ENCODE measurements at places on chromosomes 4 and X.

DNA sequence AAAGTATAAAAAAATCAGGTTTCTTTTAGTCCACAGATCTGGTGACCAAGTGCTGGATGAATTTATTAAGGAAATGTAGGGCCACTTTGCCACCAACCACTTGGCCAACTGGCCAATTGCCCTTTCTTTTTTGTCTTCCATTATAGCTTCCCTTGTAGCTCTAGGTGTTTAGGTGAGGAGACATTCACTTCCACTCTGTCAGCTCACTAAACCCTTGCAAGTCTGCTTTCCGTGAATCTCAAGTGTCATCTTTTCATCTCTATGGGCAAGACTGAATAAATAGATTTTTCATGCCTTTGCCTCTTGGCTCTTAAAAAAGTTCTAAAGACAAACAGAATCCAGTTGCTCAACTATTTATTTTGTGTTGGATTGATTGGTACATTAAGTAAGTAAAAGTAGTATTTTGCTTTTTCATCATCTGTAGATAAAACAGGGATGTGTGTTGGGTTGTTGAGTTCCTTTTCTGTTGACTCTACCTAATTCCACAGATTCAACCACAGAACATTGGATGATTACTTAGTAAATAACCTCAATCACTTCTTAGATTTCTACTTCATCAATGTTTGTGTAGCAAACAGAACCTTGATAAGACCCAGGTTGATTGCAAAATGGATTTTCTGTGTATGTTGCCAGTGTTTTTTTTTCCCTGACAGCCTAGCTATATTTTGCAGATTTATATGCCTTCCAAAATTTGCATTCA lies 68.1 kb upstream of the GRXCR1 start:
- DNase-seq: no peak

- no peak for DNase-seq
These were observed 21.1 kb downstream of the RNF212 start for GRCh38 chr4:1092026-1092982.

- no peak for DNase-seq
These were observed 116.1 kb downstream of the AMMECR1 start for GRCh38 chrX:110201799-110202198.

DNA sequence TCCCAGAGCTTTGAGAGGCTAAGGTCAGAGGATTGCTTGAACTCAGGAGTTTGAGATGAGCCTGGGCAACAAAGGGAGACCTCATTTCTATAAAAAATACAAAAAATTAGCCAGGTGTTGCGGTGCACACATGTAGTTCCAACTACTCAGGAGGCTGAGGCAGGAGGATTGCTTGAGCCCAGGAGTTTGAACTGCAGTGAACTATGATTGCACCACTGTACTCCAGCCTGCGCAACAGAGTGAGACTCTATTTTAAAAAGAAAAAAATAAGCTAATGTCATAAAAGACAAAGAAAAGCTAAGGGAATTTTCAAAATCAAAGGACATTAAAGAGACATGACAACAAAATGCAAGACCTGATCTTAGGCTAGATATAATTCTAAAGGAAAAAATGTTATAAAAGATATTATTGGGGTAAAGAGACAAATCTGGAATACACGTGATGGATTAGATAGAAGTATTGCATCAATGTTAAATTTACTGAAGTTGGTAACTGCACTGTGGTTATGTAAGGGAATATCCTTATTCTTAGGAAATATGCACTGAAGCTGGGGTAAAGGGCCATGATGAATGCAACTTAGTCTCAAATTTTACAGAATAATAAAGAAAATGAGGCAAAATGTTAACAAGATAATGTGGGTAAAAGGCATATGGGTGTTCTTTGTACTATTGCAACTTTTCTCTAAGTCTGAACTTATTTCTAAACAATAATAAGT lies 75.2 kb downstream of the SPRY1 start:
- DNase-seq: no peak

GRCh38 chrX:44223150-44223549 lies 120.3 kb downstream of the EFHC2 start:
- DNase-seq: no peak

DNA sequence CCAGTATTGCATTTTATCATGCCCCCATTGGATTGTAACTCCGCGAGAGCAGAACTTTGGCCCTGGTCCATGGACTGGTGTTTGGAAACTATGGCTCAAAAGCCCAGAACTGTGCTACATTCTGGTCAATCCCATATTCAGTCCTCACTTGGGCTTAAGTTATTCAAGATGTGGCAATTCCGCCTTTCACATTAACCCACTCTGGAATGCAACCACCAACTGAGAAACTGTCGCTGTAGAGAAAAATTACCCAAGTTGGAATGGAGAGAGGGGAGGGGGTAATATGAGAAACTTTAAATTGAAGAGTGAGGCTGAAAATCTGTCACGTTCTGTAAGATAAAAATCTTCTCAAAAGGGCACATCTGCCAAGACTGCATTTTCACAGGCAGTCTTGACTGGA lies 189.6 kb upstream of the NHS start:
- no peak for DNase-seq

GRCh38 chrX:129791961-129792570 lies 12.3 kb downstream of the SASH3 start:
- no peak for DNase-seq

DNA sequence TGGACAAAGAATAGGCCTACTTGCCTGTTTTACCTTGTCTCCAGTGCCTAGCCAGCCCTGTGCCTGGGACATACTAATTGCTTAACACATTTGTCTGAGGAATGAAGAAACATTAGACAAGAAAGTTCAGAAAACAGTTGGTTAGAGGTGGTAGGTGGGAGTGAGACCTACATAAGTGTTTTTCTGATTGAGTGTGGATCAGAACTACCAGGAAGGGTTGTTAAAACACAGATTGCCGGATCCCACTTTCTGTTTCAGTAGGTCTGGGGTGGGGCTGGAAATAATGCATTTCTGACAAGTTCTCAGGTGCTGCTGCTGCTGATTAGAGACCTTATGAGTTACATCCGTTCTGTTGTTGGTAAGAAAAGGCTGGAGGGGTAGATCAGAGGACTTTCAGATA lies 5.7 kb upstream of the JADE1 start:
- no peak for DNase-seq

GRCh38 chr4:88524171-88524570 lies 595 bp upstream of the PYURF start:
- no peak for DNase-seq
